ENCODE measurements at places on chromosomes 5 and 9.
A peak's percentile ranks its signal among the peaks of the same experiment; 100 is the strongest.

- DNase-seq, result no peak
Measured at GRCh38 chr9:121674017-121674416, 22.6 kb downstream of the DAB2IP start.

GRCh38 chr5:151570058-151570457 is 21.1 kb downstream of the FAT2 start:
- no peak for DNase-seq

DNA sequence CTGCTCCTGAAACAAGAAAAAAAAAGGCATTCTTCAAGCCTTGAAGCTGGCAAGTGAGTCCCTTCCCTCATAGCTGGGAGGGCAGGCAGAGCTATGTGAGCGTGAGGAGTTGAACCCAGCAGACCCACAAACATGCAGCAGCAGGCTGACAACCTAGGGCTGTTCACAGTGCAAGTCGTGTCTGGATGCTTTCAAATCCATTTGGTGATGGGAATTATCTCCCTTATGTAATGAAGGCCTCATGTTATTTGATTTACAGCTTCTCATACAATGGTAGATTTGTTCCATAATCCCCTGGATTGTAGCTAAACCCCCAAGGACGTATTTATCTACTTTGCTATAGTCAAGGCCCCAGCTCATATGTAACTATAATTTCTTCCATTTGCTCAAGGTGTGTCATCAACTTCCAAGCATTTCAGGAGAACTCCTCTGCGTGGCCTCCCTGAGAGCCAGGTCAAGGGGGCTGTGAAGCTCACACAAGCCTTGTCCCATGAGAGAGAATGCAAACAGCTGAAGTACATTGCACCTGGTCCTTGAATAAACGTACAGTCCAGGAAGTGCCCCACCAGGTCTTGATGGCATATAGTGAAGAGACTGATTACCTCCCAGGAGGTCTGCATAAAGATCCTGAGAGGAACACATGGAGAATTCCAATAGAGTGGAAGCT is 124.8 kb upstream of the SLC1A3 start:
- no peak for DNase-seq

GRCh38 chr9:98890256-98890655 is 53.5 kb upstream of the COL15A1 start:
- no peak for DNase-seq

- peak; percentile 8 for DNase-seq
Measured at GRCh38 chr5:161676103-161676502, 9.4 kb upstream of the GABRA6 start.

- no peak for DNase-seq
Measured at GRCh38 chr5:158272409-158272808, 413.5 kb upstream of the CLINT1 start.

- no peak for DNase-seq
Measured at GRCh38 chr5:9538504-9538903, 7.4 kb downstream of the SEMA5A start.

DNA sequence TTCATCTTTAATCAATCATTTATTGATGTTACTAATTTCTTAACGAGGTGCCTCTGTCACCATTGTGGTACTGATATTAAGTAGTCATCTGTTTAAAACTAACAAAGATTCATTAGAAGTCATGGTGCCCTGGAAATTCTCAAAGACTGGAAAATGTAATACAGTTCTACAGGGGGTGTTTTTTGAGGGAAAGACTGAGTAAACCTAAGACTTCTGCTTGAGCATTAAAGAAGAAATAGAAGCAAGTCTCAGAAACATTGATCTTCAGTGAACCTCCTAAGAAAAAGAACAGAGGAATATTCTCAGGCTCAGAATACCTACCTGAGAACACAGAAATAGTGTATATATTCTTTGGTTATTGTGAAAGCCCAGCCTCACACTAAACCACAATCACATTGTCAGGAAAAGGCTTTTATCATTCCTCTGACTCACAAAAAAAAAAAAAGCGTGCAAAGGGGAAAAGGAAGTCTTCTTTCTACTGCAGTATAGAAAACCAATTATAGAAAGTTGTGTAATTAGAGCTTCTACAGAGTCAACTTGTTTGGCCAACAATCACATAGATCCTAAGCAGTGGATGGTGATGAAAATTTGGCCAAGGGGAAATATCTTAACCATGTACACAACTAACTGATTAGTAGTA is 60.8 kb downstream of the HINT1 start:
- DNase-seq, result no peak

- no peak for DNase-seq
Measured at GRCh38 chr9:15086778-15087324, 176.6 kb upstream of the FREM1 start.

GRCh38 chr9:8719833-8720486 is 920.4 kb upstream of the DMAC1 start:
- no peak for DNase-seq

Data from GM13977 (cell line).